ENCODE measurements at places on chromosomes 7 and 10. TPM values are rescaled to one million over a fixed set of nuclear protein-coding genes. Genes with fewer than 3 reads are reported as not detected.

GRCh38 chr7:152587366-152587765 is 88.6 kb downstream of the XRCC2 start:
- DNase-seq: no peak

- DNase-seq: no peak
These were observed 139.9 kb upstream of the DGKB start for GRCh38 chr7:15042285-15043065.

The ITPRID1 gene
- not detected for total RNA-seq

The CYP2C19 gene
- total RNA-seq: not detected

The ICA1 gene
- total RNA-seq: 43.2 TPM

The CALCR gene
- total RNA-seq: not detected

GRCh38 chr7:100894860-100895700 is 608 bp downstream of the ACHE start:
- no peak for DNase-seq

The SRGN gene
- 694 TPM for total RNA-seq

DNA sequence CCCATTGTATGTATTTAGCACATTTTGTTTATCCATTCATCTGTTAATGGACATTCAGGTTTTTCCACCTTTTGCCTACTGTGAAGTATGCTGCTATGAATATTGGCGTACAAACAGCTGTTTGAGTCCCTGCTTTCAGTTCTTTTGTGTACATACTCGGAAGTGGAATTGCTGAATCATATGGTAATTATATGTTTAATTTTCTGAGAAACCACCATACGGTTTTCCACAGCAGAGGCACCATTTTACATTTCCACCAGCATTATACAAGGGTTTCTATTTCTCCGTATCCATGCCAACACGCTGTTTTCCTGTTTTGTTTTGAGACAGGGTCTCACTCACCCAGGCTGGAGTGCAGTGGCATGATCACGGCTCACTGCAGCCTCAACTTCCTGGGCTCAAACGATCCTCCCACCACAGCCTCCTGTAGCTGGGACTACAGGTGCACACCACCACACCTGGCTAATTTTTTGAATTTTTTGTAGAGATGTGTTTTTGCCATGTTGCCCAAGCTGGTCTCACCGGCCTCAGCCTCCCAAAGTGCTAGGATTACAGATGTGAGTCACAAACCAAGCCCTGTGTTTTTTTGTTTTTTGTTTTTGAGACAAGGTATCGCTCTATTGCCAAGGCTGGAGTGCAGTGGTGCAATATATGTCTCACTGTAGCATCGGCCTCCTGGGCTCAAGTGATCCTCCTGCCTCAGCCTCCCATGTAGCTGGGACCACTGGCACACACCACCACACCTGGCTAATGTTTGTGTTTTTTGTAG is 22.1 kb upstream of the FBXW4 start:
- no peak for DNase-seq

The CALHM1 gene
- not detected for total RNA-seq

- no peak for DNase-seq
These were observed 73.6 kb downstream of the PFKFB3 start for GRCh38 chr10:6276356-6276755.

- DNase-seq: no peak
These were observed at the start of gene FAM180A for GRCh38 chr7:135748770-135749169. Gene FAM180A, minus strand, starts transcription at chr7:135748813. Its CDS starts 233 bp downstream, at chr7:135748580.

- no peak for DNase-seq
These were observed 19.0 kb upstream of the CPN1 start for GRCh38 chr10:100100651-100101184.

GRCh38 chr10:88987243-88987725 is 3.3 kb upstream of the FAS start:
- no peak for DNase-seq

The CAV2 gene
- 189 TPM for total RNA-seq

DNA sequence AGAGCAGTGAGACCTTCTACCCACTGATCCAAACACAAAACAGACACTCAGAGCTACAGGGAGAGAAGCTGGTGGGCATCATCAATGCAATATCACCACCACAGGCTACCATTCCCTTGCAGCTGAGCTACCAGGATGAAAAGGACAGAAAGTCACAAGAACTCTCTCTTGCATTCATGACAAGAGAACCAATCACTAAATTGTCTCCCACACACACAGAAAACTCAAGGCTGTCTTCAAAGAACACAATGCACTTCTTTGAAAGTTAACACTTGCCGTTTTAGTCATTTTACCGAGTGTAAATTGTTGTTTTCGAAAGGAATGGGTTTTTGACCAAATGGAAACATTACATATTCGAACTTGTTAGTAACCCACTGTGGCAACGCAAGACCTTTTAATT is 626.6 kb downstream of the SORCS1 start:
- DNase-seq: no peak

GRCh38 chr10:77524281-77524711 is 113.3 kb downstream of the KCNMA1 start:
- no peak for DNase-seq

The UPK3B gene
- total RNA-seq: not detected

The HOXA3 gene
- total RNA-seq: 6.1 TPM

The OPN4 gene
- total RNA-seq: not detected

GRCh38 chr10:73205081-73205480 is 37.2 kb downstream of the FAM149B1 start:
- DNase-seq: no peak

The CALY gene
- total RNA-seq: not detected

DNA sequence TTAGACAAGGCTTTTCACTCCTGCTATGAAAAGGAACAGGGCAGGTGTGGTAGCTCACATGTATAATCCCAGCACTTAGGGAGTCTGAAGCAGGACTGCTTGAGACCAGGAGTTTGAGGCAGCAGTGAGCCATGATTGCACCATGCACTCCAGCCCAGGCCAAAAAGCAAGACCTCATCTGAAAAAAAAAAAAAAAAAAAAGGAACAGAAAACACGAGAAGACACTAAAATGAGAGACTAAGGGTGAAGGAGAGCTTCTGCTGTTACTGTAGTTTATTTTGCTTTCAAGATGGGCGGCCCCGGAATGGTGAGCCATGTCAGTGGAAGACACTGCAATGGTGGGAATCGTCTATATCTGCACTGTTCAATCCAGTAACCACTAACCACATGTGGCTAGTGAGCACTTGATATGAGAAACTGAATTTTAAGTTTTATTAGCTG is 9.9 kb downstream of the PIP4K2A start:
- no peak for DNase-seq

DNA sequence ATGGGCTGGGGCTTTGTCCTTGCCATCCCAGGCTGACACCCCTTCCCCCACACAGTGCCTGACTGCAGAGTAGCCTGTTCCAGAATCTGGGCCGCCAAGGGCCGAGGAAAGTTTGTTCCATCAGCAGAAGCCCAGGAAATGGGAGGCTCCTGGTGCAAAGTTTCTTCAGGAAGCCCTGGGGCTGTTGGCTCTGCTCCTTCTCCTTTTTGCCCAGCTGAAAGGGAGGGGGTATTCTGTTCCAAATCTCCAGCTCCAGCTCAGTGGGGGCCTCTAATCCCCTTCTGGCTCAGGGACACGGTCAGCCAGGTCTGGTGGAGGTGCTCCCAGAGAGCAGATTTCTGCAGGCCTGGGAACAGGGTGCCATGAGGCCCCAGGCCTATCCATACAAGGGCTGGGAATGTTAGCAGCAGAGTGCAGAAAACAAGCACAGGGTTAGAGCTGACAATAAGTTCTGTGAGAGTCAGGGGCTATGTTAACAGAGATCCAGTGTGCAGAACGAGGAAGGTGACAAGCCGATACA is 399.5 kb downstream of the RPS24 start:
- DNase-seq: no peak

DNA sequence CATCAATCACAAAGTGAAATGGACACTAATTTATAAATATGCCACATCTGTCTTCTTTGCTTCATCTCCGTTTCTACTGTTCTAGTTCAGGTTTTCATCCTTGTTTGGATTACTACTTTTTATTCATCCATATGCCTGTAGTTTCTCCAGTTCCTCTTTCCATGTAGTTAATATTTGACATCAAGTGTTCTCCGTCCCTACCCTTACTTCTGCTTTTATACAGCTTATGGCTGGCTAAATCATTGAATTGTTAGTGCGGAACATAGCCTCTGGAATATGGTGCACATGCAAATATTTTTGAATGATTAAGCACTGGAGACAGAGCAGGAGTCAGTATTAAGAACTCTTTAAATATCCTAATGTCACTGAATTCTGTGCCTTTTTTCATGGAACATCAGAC is 230.0 kb upstream of the PPP1R3A start:
- no peak for DNase-seq

GRCh38 chr10:2893991-2894390 is 173.4 kb upstream of the PFKP start:
- no peak for DNase-seq

GRCh38 chr10:63522995-63523394 is 1.8 kb downstream of the REEP3 start:
- no peak for DNase-seq

All from glomerular endothelial cell (primary cell).